ENCODE measurements at places on chromosomes 4 and X. TPM values are rescaled to one million over a fixed set of nuclear protein-coding genes. Genes with fewer than 3 reads are reported as not detected.

The GAGE13 gene
- not detected for total RNA-seq

The ZAR1 gene
- total RNA-seq = not detected

The MAGEC3 gene
- not detected for total RNA-seq

The MSANTD1 gene
- 0.36 TPM for total RNA-seq

The DCK gene
- total RNA-seq = 25.3 TPM

All from thoracic aorta endothelial cell (primary cell).